ENCODE measurements at places on chromosomes 3 and 15. TPM values are rescaled to one million over a fixed set of nuclear protein-coding genes. Genes with fewer than 3 reads are reported as not detected.

DNA sequence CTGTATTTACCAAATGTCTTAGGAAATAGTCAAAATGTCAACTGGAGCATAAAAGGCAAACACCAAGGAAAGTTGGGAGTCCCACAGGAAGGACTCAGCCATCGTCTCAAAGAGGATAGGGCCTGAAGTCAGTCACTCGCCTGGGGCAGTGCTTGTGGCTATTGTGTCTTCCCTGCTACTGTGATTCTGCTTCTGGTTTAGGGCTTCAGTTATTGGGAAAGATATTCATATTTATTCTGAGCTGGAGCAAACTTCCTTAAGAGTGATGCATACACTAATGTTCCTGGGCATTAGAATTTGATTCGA is 118.1 kb downstream of the EDEM1 start:
- no peaks in the 10 kb centered on the region for H3K27me3 ChIP-seq
- DNase-seq, result no peak
- H3K36me3 ChIP-seq, result no peaks in the 10 kb centered on the region
- no peak overlapping the region for H3K4me3 ChIP-seq

DNA sequence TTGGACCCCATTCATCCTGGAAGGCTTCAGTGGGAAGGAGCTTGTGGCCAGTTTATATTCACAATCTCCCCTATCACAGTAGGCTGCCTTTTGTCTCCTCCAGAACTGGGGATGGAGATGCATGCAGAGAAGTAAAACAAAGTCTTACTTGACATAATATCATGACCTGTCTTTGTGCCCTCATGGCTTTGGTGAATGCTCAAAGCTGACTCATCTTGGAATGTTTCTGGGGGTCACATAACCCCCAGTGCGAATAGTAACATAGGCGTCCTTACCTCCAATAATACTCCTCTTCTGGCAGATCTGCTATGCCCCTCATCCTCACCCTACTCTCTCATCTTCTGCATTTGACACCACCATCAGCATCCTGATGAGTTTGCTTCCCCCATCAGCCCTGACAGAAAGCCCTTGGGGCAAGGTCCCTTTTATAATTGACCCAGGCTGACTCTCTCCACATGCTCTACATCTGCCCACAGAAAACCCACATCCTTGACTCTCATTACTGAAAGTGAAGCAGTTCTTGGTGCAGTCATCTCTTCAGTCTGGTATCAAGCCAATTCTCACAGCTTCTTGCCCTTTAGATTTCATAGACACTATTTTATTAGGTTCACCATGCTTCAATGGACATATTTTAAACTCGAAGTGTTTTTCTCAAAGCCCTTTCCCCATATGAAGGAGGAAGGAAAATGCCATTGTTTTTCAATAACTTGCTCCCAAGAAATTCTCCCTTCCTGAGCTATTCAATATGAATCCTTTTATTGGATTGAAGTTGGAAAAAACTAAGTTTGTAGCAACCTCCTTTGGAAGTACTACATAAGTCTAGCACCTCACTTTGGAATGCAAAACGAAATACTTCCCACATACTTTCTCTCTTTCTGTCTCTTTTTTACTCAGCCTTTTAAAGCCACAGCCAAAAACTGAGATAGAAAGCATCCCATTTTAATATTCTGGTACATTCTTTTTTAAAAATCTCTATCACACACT is 36.6 kb downstream of the OSTN start:
- H3K27me3 ChIP-seq, result no peaks in the 10 kb centered on the region
- H3K27ac ChIP-seq, result peak overlapping the region; percentile 85
- no peaks in the 10 kb centered on the region for H3K36me3 ChIP-seq
- DNase-seq, result peak; percentile 34
- peaks cover 47% of the 10 kb centered on the region for H3K4me1 ChIP-seq

GRCh38 chr3:24846286-24846860 is 351.7 kb upstream of the THRB start:
- H3K4me1 ChIP-seq, result no peaks in the 10 kb centered on the region
- H3K27ac ChIP-seq, result no peak overlapping the region
- H3K27me3 ChIP-seq, result no peaks in the 10 kb centered on the region
- H3K36me3 ChIP-seq, result no peaks in the 10 kb centered on the region
- DNase-seq, result no peak
- H3K4me3 ChIP-seq, result no peak overlapping the region

- H3K36me3 ChIP-seq, result no peaks in the 10 kb centered on the region
- H3K4me1 ChIP-seq, result peaks cover 34% of the 10 kb centered on the region
- DNase-seq, result peak; percentile 93
- H3K27ac ChIP-seq, result peak overlapping the region; percentile 88
- peak overlapping the region; percentile 10 for H3K4me3 ChIP-seq
- no peaks in the 10 kb centered on the region for H3K27me3 ChIP-seq
Measured at GRCh38 chr3:85161544-85161943, 202.8 kb downstream of the CADM2 start.

GRCh38 chr3:13461169-13462124 is 18.7 kb upstream of the HDAC11 start:
- no peak overlapping the region for H3K4me3 ChIP-seq
- H3K27ac ChIP-seq, result no peak overlapping the region
- no peaks in the 10 kb centered on the region for H3K27me3 ChIP-seq

GRCh38 chr15:75200765-75201615 is 692 bp upstream of the C15orf39 start:
- peaks cover 43% of the 10 kb centered on the region for H3K4me1 ChIP-seq
- H3K4me3 ChIP-seq, result peak overlapping the region; percentile 93
- no peaks in the 10 kb centered on the region for H3K36me3 ChIP-seq
- H3K27me3 ChIP-seq, result no peaks in the 10 kb centered on the region
- peak overlapping the region; percentile 97 for H3K27ac ChIP-seq

DNA sequence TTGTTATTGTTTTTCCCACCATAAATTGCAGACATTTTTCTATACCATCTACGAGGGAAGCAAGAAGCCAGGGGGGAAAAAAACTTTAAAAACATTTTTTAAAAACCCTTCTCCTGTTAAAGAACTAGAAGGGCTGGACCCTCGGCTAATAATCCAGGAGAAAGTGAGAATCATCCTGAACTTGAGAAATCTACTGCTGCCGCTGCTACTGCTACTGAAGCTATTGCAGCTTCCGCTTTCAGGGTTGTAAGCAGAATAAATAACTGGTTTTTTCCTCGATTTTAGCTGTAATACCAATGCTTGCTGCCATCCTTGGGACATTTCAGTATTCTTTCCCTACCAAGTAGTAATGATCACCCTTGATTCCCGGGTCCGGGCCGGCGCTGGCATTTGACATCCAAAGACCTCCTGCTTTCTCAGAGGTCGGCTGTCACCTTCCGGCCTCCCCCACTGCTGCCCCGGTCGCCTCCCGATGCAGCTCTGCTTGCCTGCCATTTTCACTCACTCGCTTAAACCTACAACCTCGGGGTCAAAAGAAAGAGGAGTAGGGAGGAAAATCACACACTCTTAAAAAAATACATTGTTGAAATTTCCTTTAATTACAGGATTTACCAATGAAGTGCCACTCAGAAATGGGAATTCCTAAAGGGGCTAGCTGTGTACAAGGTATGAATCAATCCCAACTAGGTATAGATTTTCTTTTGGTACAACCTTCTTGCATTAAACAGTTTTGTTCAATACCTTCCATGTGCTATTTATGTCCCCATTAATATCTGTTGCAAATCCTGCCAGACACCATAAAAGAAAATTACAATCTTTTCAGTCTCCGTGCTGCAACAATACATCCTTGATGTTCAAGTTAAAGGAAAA is 674 bp upstream of the MECOM start:
- H3K27ac ChIP-seq, result no peak overlapping the region
- peaks cover 25% of the 10 kb centered on the region for H3K4me1 ChIP-seq
- no peaks in the 10 kb centered on the region for H3K27me3 ChIP-seq
- peak overlapping the region; percentile 72 for H3K4me3 ChIP-seq

GRCh38 chr3:181915551-181915950 is 203.8 kb downstream of the SOX2 start:
- peaks cover 21% of the 10 kb centered on the region for H3K4me1 ChIP-seq
- DNase-seq, result no peak
- H3K4me3 ChIP-seq, result no peak overlapping the region
- H3K27me3 ChIP-seq, result no peaks in the 10 kb centered on the region

PLA2G4E gene
- not detected for total RNA-seq

SCN5A gene
- 4.7 TPM for total RNA-seq
